ENCODE measurements at places on chromosomes 3 and 15.

- no peak for DNase-seq
Measured at GRCh38 chr3:107543666-107544065, 20.9 kb downstream of the BBX start.

DNA sequence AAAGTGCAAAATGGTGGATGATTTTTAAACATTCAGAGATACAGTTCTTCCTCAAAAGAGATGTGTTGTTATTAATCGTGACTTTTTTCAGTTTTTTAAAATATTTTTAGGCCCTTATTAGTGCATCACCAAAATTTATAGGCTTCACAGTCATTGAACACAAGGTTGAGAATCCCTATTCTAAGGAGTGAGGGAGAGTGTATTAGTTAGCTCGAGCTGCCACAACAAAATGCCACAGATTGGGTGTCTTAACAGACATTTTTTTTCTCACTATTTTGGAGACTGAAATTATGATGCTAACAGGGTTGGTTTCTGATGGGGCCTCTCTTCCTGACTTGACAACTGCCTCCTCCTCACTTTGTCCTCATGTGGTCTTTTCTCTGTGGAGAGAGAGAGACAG, 145.9 kb upstream of the TPRG1 start:
- DNase-seq, result no peak

GRCh38 chr15:44194323-44195150, 534 bp downstream of the FRMD5 start:
- no peak for DNase-seq

DNA sequence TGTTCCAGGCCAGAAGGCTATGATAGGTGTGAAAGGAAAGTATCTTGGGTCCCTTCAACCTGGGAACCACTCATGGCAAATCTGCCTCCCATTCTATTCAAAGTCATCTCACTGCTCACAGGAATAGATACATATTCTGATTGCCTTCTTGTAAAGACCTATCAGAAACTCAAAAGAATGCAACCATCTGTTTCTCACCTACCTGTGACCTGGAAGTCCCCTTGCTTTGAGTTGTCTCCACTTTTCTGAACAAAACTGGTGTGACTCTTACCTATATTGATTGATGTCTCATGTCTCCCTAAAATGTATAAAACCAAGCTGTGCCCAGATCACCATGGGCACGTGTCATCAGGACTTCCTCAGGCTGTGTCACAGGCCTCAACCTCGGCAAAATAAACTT, 1149.3 kb downstream of the NSUN3 start:
- DNase-seq, result no peak

GRCh38 chr3:66075281-66075680, 36.6 kb upstream of the MAGI1 start:
- no peak for DNase-seq

DNA sequence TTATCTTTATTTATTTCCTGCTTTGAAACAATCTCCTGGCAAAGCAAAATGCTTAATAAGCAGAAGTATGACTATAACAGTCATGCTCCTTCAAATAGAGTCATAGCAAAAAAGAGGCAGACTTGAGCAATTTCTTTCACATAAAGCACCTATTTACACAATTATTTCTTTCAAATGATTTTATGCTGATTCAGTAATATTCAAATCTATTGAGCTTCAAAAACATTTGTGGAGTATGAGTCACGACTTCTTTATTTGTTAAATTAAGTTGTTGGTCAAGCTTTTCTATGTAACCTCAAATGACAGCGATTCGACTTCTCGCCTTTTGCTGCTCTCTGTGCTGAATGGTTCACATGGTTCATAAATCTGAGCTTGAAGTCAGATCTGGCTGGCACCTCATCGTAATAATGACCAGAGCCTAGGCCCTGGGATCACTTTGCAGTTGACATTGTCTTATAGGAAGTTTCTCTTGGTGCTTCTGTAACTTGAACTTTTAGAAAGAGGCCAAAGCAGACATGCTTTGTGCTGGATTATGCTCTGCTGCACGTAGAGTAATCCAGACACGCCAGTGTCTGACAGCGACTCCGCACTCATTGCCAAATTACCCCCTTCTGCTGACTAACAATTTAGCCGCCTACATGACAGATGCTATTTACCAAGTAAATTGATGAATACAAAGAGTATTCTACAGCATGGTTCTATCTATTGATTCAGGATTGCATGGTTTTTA, 139.0 kb downstream of the MCTP2 start:
- DNase-seq, result no peak

- no peak for DNase-seq
Measured at GRCh38 chr3:73656241-73656890, 31.6 kb upstream of the PDZRN3 start.

- DNase-seq, result no peak
Measured at GRCh38 chr15:55197719-55198118, 978 bp upstream of the RSL24D1 start.

DNA sequence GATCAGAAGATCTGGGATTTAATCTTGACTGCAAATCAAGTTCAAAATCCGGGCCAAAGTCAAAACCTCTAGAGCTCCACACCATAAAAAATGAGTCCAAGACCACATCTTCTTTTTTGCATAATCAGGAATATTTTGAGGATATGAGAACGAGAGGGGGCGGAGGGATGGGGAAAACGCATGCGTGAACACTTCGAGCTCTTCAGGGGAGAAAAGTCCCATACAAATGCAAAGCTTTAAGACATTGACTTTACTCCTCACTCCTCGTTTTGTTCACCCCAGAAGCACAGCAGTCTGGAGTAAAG, 68.2 kb downstream of the SUMF1 start:
- DNase-seq, result no peak

DNA sequence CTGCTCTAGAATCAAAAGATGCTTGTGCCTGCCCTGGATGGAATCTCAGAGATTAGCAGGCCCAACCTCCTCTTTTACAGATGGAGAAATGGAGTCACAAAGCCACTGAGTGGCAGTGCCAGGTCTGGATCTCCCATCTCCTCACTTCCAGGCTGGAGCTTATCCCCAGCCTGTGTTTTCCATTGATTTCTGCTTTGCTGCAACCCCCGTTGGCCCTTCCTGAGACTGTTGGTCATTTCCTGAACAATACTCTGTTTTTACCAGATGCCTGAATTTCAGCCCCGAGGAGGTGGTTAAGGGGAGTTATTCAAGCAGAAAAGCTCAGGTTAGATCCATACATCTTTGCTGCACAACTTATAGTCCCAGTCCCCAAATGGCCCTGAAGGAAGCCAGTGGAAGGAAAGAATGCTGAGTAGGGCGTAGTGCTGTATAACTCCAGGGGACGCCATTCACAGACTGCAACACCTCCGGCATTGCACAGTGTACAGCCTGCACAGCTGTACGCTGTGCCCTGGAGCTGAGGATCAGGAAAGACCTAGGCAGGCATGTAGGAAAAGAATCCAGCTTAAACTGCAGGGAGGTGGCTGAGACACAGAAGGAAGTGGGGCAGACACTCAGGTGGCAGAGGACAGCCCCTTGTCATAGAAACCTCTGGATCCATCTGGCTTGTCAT, 77.5 kb downstream of the RPLP1 start:
- DNase-seq, result no peak

GRCh38 chr3:142944342-142944741, 19.1 kb downstream of the PAQR9 start:
- DNase-seq, result no peak

GRCh38 chr3:66001626-66002025, 37.1 kb downstream of the MAGI1 start:
- no peak for DNase-seq

- no peak for DNase-seq
Measured at GRCh38 chr15:51887887-51888592, 58.6 kb downstream of the TMOD3 start.

GRCh38 chr3:28268989-28269388, 27.6 kb downstream of the CMC1 start:
- DNase-seq, result no peak

DNA sequence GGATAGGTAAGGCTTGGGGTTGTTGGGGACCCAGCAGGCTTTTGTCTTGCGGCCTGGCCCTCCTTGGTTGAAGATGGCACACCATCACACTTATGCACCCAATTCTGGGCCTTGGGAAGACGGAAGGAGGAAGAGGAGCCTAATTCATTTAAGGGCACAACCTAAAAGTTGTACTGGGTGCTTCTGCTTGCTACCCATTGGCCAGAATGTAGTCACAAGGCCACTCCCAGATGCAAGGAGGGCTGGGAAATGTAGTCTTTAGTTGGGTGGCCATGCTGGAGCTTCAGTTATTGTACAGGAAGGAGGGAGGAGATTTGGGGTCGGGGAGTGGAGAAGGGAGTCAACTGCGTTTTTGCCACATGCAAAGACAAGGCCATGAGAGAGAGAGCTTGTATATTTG, 109.2 kb downstream of the TMEM266 start:
- DNase-seq, result no peak

GRCh38 chr3:136595913-136596697, 156.1 kb downstream of the STAG1 start:
- DNase-seq, result no peak

GRCh38 chr3:70360979-70361760, 48.7 kb upstream of the MDFIC2 start:
- no peak for DNase-seq

- no peak for DNase-seq
Measured at GRCh38 chr3:74617776-74618175, 3.3 kb upstream of the CNTN3 start.

GRCh38 chr15:46502667-46503066, 867.8 kb downstream of the SQOR start:
- DNase-seq, result no peak

All from stimulated activated CD8-positive, alpha-beta memory T cell treated with anti-CD3 and anti-CD28 coated beads, Interleukin-4, amount 100 ng/mL, for 1 hour (primary cell).